ENCODE measurements at places on chromosomes 12 and 14.

DNA sequence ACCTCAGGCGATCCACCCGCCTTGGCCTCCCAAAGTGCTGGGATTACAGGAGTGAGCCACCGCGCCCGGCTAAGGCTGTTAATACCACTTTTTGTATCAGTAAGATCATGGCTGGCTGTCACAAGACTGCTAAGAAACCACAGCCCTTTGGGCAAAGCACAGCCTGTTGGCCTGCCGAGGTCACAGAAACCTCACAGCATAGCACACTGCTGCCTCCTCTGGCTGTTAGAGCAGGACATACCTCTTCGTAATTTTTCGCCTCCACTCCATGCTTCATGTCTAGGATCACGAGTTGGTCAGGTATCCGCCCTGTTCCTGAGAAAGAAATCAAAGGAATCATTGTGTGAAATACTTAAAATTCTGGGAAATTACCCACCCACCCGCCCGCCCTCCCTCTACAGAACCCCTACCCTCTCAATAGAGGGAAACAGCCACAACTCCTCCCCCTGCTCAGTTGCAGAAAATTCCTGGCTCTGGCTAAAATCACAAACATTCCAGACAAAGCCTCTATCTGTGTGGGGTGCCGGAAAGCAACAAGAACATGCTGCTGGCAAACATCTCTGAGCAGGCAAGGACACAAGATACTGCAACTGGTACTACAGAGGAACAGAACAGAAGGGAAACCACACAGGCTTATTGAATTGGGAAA, 20.7 kb upstream of the NEK9 start:
- no peak for DNase-seq

- no peak for DNase-seq
These were observed 23.8 kb downstream of the MYL2 start for GRCh38 chr12:110896559-110896958.

DNA sequence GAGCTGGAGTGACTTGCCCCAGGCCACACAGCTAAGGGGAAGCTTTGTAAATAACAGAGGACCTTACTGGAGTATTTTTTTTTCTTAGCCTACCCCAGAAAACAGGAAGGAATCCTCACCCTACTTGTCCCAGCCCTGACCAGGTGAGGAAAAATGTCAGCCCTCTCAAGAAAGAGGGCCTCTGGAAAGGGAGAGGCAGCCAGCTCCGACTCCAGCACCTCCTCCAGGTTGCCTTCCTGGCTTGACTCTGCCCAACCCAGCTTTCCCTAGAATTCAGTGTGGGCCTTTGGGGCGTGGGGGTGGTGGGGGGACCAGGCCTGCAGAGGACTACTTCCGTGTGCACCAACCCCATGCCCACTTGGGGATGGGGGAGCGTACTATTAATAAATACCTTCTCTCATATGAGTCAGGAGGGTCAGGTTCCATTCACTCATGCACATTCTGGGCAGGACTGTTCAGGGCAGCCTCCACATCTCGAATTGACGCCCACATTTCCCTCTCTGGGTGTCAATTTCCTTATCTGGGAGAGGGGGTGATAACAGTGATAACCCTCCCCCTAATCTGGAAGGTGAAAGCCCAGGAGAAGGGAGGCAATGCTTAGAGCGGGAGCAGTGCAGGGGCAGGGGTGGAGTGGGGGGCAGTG, 5.2 kb downstream of the RHOF start:
- DNase-seq = no peak

DNA sequence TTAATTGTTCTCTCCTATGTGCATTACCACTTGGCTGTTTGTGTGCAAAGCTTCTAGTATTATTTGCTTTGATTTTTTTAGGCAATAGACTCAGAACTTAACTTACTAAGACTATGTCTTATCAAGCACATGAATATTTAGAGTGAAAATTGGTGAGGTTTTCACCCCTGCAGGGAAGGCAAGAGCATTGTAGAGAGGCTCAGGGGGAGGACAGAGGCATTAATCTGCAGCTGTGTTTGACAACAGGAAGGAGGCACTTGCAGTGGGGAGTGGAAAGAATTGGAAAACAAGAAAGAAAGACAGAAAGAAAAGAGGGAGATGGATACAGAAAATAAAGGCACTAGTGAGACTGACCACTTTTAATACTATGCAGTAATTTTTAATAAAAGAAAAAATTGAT, 431.6 kb downstream of the PDZRN4 start:
- DNase-seq = no peak

DNA sequence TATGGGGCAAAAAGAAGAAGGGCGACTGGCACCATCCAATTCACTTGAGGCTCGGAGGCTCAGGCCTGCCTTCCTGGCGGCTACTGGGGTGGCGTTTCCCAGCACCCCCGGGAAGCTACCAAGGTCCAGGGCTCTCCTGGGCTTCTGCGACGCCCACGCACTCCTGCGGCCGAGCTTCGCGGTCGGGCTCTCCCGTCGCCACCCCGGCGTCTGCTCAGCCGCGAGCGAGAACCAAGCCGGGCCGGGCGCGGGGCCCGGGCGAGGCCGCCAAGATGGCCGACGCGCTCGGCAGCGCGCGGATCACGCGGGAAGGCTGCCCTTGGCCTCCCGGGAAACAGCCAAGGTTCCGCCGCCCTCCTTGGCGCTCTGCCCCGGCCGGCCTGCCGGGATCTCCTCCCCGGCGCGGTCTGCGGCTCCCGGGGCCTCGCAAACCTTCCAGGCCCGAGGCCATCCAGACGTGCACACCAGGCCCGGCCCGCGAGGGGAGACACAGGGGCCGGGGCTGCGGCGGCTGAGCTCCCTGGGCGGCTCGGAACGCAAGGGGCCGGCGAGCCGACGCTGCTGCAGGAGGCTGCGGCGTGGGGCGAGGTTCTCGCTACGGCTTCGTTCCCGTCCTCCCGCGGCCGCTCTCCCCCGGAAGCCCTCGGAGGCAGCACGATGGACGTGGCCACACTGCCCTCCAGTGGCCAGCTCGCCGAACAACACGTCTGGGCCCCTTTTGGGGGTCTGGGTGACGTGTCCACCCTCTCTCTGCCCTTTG, 23.5 kb upstream of the ZFP36L1 start:
- peak; percentile 89 for DNase-seq

- no peak for DNase-seq
These were observed 11.8 kb downstream of the BAG5 start for GRCh38 chr14:103550451-103551337.

GRCh38 chr12:89156862-89157262, 195.4 kb downstream of the DUSP6 start:
- DNase-seq = no peak

GRCh38 chr14:31934767-31935266, 142.3 kb upstream of the ARHGAP5 start:
- DNase-seq = no peak

DNA sequence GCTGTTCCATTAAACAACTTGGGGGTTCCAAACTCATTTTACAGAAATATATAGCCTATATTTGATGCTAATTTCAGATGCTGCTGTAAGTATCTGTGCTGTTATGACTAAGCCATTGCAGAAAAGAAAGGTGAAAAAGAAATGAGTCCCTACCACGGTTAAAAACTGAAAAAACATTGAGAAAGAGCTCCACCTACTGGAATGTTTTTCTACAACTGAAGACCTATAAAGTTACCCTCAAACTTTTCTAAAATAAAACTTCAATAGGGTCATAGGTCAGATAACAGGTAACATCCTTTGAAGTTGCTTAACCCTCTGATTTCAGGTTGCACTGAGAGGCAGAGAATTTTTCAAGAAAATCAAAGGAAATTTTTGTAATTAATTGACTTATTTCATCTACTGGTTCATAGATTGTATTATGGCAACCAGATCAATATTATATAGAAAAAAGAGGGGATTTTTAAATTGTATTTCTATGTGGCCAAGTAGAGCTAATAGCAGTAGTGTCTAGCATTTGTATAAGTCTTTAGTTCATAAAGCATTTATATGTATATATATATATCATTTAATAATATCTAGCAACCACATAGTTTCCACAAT, 279.9 kb downstream of the RPS29 start:
- no peak for DNase-seq

DNA sequence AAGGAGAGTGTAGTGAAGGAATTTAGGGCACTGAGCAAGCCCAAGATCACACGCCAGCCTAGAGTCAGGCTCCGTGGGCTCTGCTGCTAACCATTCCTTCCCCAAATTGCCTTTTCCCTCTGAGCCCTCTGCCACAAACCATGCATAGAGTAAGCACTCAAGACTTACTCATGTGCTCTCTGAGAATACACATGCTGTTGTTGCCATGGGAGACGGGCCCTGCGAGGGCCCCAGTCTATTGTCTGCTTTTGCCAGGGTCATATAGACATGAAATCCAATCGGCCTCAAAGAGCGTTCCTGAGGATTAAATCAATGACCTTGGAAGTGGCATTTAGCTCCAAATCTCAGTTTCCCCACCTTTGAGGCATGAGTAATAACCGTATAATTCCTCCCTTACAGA, 48.7 kb upstream of the WSCD2 start:
- DNase-seq = no peak

GRCh38 chr14:23358553-23359166, 6.0 kb upstream of the SLC22A17 start:
- no peak for DNase-seq

- no peak for DNase-seq
These were observed 51.1 kb downstream of the EFCAB11 start for GRCh38 chr14:89903340-89903952.

GRCh38 chr14:56514663-56515371, 64.8 kb upstream of the TMEM260 start:
- no peak for DNase-seq

DNA sequence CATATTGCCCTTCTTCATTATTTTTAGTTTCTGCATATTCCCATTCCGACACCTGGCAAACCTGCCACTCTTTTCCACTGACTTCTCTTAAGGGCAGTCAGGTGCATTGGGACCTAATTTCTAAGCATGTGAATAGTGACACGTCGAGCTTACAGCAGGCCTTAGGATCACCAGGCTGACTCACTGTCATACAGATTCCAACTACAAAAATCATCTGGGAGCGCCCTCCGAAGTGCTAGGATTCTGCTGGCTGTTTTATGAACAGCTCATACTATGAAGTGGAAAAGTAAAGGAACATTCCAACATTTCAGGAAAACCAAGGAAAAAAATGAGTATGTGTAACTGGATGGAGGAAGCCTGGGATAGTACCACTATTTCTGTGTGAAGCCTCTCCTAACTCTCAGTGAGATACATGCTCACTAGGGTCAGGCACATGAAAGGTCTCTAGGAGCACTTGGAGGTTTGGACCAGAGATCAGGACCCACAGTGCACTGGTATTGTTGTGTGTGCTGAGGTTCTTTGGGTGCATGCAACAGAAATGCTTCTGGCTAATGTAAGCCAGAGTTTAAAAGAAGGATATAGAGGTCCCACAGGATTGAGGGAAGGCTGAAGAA, 257.4 kb downstream of the ZFP36L1 start:
- no peak for DNase-seq

DNA sequence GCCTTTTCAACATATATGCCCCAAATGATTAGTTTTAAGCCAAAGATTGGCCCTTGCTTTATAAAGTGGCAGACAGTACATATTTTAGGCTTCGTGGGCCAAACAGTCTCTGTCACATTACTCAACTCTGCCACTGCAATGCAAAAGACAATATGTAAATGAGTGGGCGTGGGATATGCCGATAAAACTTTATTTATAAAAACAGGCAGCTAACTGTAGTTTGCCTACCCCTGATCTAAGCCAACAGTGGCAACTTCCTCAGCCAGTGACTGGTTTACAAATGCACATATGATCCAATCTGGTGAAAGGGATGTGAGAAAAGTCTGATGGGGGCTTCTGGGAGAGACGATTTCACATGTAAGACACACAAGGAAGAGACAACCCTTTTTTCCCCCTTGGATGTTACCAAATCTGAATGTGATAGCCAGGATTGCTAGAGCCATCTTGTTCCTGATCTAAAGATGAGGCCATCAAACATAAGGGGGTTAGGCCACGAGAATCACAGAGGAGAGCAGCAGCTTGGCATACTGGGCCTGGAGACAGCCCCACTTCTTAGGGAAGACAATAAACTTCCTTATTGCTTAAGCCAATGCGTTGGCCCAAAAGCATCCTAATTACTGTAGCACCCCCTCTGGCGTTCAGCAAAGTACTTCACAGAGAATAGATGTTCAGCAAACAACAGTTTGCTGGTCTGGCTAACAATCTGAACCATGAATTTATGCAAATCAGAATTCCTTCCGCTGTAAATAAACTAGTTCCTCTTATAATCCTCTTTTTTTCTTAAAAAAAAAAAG, 75.2 kb upstream of the TMCC3 start:
- DNase-seq = no peak

DNA sequence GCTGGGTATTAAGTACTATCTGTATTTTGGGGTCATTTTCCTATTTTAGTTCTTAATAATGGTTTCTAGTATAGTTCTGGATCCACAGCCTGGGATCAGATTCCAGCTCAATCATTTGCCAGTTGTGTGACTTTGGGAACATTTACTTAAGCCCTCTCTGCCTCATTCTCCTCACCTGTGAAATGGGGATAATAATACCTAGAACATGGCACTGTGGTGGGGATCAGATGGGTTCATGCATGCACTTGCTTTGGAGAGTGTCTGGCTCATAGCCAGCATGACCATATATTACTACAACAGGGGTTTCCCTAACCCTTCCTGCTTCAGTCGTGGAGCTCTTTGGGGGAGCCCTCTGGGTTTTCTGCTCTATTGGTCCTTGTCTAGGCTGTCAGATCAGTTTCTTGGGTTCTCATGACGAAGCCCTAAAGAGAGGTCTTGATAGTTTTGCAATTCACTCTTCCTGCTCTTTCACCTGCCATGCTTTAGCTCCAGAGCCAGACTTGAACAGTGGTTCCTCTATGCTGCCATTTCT, 34.1 kb upstream of the SMOC1 start:
- no peak for DNase-seq

DNA sequence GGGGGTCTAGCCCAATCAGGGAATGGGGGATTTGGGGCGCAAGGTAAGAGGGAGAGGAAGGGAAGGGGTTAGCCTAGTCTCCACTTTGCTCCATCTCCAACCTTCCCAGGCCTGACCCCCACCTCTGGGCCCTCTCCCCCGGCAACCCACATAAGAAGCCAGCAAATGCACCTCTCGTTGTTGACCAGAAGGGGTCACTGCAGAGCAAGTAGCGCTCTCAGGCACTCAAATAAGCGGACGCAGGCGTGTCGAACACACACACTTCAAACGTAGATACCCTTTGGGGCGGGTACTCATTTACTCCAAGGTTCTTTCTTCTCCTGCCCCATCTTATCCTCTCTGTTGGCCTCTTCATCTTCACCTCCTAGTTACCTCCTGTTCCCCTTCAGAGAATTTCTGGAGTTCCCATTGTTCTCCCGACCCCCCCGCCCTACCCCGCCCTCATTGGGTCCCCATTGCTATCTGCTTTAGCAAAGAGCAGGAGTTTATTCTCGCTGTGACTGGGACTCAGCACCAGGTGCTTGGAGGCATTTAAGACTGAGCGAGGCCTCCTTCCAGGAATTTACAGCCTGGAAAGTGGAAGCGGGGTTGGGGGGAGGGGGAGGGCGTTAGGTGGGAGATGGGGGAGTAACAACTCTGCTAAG, 1.5 kb upstream of the SRRM4 start:
- no peak for DNase-seq

DNA sequence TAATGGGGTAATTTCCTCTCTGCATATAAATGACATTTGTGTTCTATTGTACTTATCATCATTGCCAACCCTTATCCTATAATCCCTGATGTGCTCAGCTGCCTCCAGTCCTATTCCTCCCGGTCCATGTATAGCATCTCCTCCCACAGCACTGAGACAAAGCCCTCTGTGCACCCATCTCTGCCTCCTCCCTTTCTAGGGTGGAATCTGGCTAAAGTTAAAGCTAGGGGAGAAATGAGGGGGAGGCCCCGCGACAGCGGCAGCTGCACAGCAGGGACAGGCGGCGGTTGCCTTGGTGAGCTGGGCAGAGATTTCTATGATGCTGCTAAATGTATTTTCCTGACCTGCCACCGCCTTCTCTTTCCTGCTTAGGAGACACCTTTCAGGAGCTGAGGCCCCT, 12.8 kb upstream of the ZDHHC22 start:
- DNase-seq = no peak

- DNase-seq = no peak
These were observed 129.9 kb downstream of the CPNE8 start for GRCh38 chr12:38775457-38775856.

Measured in stimulated activated CD8-positive, alpha-beta memory T cell treated with anti-CD3 and anti-CD28 coated beads, Interleukin-15, amount 100 ng/mL, for 24 hours (primary cell).